ENCODE measurements at places on chromosomes 3 and 15.
A peak's percentile ranks its signal among the peaks of the same experiment; 100 is the strongest.

DNA sequence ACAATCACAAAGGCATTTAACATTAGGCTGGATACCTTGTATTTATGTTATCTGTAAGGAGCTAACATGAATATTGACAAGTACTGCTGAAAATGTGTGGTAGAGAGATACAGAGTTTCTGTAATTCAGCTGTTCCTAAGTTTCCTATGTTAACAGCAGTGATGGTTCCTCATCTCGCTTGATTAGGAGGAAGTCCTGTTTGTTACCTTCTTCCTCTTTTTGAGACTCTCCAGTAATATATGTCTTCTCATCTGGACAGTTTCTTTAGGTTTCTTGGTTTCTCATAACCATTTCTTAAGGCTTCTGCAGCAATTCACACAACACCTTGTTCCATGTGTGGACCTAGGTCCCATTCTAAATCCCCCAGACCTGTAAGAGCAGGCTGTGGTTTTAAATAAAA, 11.4 kb upstream of the PEX5L start:
- DNase-seq, result no peak

DNA sequence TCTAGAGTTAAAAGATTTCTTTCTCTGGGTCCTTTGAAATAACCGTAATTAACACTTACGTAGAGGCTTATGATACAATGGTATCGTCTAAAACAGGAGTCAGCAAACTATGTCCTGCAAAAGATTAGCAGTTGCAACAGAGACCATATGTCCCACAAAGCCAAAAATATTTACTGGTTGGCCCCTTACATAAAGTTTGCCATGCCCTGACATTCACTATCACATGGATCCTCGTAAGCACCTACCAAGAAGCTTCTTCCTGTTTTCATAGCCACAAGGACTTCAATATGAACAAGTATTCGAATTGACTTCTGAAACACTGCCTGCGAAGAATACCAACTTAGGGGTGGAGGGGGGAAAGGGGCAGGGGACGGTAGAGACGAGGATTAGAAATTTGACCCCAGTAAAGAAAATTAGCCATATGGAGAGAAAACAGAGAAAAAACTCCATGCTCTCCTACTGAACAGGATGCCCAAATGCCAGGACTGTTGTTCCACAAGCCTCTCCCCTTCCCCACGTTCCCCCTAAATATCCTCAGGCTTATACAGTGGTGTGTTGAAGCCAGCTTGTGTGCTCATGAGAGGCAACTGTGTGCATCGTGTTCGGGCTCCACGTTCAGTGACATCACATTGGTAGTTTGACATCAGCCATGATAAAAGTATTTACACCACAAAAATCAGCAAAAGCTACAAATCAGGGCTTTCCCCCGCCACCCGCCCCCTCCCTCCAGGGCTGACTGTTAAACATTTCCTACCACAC, 144.1 kb upstream of the HES1 start:
- no peak for DNase-seq

DNA sequence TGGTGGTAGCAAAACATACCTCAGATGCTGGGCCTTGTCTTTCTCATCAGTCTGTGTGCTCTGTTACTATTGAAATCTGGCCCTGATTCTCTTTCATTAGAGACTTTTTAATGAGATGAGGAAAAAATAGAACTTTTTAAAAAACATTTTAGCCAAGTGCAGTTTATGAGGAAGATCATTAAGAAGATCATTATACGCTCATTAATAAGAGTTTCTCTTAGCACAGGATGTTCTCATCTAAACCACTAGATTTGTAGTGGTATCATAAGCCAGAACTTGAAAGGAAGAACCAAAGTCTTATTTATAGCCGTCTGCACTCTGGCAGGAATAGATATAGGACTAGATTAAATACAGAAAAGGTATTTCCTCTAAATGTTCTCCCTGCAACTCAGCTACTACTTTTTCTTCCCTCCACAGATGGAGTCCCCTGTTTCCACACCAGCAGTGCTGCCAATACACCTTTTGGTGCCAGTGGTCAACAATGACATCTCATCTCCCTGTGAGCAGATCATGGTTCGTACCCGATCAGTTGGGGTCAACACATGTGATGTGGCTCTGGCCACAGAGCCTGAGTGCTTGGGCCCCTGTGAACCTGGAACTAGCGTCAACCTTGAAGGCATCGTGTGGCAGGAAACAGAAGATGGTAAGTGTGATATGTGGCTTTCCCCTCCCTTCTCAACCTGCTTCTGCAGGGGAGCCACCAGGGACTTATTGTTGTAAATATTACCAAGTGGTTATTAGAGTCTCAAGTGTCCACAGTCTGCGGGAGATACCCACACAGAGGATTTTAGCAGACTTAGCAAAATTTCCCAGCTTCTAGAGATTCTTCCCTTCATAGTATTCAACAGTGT, 152.8 kb downstream of the RBPMS2 start:
- peak; percentile 37 for DNase-seq

GRCh38 chr3:7285505-7285904, 424.6 kb downstream of the GRM7 start:
- no peak for DNase-seq

DNA sequence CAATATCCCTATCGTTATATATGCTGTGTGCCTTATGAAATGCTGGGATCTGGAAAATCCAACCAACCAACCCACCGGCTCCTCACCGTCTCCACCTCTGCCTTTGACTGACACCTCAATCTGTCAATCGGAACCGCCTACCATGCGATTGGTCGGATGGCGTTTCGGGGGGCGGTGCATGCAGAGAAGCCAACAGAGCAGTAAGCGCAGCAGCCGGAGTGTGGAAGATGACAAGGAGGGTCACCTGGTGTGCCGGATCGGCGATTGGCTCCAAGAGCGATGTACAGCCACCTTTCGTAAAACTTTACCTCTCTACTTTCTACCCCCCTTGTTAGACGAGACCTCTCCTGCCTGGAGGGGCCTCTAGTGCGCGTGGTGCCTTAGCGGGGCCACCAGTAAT, 6.3 kb downstream of the CLK3 start:
- no peak for DNase-seq

DNA sequence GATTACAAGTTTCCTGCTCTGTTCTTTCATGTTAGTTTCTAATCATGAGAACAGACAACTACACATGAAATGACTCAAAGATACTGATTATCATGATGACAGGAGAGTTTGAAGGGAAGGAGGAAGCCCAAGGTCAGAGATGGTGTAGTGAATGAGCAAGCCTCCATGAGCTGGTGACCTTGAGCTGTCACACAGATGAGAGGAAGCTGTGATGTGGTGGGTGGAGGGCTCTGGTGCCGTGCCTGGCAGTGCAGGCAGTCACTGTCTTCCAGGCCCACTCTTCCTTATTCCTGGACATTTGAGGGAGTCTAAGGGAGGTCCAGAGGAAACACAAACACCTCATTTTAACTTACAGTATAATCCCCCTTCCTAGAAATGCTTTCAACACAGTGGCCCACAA, 133.4 kb upstream of the ROPN1 start:
- no peak for DNase-seq

DNA sequence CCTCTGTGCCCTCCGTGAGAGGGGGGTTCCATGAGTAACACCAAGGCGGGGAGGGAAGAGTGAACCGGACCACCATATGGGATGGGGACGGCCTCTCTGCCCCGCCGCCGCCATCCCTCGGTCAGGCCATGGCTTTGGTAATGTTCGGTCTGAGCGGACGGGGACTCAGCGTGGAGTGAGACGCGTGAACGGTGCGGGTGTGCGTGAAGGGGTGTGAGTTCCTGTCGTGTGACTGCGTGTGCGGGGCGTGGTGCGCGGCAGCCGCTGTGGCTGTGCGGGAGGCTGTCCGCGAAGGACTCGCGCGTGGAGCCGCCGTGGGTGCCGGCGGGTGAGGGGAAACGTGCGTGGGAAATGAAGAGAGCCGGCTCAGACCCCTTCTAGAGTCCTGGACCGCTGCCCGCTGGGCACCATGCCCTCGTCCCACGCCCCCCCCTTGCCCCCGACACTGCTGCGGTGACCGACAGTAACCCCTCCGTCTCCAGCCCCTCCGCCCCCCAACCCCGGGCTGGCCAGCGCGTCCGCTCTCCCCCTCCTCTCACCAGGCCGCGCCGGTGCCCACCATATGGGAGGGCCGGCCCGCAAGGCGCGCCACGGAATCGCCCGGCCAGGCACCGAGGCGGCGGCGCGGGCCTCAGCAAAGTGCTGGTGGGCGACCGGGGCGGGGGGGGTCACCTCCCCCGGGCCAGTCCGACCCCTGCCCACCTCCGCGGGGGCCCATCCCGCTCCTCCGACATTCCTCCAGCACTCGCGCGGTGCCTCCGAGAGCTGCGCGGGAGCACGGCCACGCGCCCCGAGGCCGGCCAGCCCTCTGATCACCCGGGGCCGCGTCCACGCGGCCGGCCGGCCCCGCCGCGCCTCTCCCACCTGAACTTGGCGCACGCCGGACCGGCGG, 589 bp downstream of the KLF15 start:
- no peak for DNase-seq

GRCh38 chr3:15750143-15750542, 47.6 kb downstream of the ANKRD28 start:
- no peak for DNase-seq

DNA sequence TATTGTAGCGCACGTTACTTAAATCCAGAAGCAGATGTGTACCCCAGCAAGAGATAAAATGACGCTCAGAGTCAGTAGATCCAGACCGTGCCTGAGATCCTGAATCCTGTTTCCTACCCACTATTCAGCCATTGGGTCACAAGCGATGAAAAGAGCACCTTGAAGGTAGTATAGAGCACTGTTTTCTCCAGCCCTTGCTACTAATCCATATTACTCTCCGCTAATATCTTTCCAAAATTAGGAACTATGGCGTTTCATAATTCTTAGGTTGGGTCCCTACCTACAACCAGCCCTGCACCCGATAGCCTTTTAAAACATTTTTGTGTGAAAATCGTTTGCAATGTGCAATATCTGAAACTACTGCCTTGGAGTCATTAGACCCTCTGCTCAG, 596 bp downstream of the BTD start:
- no peak for DNase-seq

DNA sequence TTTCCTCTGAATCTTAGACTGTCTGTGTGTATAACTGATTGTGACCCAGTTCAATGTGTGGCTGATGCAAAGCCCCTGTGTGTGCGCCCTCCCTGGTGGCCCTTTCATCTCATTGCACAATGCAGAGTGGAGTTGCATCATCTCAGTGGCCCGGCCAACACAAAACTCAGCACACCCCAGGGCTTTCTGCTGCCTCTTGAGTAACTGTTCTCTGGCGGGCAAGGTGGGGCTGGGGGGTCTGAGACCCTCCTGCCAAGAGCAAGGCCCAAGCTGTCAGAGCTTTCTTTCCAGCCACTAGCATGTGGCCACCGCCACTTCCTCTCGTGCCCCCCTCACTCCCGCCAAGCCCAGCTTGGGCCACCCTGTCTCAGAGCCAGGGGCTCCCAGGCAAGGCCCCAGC, 80.7 kb upstream of the ALDH1L1 start:
- no peak for DNase-seq

GRCh38 chr15:33111041-33111451, 83.5 kb downstream of the FMN1 start:
- no peak for DNase-seq

- DNase-seq, result no peak
Observed at GRCh38 chr3:40915346-40915865, 283.9 kb upstream of the CTNNB1 start.

GRCh38 chr3:24548278-24548677, 53.6 kb upstream of the THRB start:
- no peak for DNase-seq

DNA sequence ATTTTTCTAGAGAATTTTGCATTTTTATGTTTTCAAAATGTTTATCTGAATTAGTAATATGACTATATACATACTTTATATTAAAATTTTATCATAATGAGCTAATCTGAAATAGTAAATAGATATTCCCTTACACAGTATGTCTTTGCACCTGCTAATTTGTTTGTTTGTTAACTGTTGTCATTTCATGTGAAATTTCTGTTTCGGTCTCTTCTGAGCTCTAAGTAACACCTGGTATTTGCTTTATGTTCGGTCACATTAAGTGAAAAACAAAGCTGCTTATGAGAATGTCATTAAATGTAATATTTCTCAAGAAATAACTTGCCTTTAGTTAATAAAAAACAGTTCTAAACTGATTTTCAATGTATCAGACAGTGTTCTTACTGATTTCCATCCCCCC, 61.1 kb downstream of the FNDC3B start:
- no peak for DNase-seq

DNA sequence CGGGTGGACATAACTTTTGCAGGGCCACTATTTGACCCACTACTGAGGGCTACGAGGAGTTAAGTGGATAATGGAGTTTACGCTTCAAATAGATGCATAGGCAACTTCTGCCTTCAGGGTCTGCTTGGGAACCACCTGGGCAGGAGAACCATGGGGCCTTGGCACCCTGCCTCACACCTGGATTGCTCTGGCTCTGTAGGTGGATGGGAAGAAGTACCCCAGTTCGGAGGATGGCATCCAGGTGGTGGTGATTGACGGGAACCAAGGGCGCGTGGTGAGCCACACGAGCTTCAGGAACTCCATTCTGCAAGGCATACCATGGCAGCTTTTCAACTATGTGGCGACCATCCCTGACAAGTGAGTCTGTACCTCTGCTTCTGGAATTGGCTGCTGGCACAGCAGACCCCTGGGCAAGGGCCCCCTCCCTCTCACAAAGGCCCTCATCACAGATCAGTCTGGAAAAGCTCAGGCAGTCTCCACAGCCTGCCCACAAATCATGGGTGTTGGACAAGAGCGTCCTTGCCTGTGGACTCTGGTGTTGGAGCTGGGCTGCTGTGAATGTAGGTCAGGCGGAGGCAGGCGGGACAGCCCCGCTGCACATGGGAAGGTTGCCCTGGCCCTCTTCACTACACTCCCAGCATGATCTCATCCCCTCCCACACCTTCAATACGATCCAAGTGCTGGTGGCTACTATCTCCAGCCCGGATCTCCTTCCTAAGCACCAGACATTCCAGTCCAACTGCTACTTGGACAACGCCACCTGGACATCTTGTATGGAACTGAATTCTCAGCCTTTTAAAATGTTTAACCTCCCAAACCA, 46.7 kb downstream of the MESD start:
- no peak for DNase-seq

DNA sequence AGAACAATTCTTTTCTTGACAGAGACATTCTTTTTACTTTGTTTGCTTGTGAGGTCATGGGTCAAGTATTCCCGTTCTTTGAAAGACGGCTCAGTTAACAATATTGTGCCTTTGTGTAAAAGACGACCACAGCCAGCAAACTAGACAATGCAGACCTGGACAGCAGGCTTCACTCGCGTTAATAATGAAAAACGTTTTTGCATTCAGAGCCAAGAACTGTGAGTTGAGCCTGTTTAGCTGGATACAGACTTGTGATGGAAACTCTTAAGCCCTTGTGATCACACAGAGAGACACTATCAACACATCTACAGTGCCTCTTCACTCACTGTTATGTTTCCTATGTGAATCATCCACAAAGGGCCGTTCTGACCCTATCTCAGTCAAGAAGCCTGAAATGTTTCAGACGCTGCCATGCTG, 37.3 kb upstream of the CMTM7 start:
- no peak for DNase-seq

- no peak for DNase-seq
Observed at GRCh38 chr3:61053781-61054496, 197.3 kb downstream of the FHIT start.

DNA sequence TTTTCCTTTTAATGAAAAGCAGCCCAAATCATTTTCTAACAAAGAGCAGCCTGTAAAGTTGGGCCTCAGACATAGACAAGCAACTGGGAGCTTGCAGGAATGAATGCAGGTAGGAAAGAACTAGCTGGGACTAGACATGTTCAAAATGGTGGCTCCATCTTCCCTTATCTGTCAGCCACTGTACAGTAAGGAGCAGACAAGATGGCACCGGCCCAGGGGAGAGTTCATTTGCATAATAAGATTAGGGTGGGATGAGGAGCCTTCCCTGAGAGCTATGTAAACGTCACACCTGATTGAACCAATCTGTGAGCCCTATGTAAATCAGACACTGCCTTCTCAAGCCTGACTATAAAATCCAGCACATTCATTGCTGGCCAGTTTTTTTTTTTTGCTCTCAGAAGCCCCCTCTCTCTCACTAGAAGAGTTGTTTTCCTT, 59.7 kb upstream of the GK5 start:
- DNase-seq, result no peak

Measured in activated naive CD4-positive, alpha-beta T cell treated with Interleukin-2 at 50 U/mL for 16 hours (primary cell).